ENCODE measurements at places on chromosomes 3 and 15.

GRCh38 chr15:101133751-101134261, 118.0 kb downstream of the CHSY1 start:
- no peak for DNase-seq

DNA sequence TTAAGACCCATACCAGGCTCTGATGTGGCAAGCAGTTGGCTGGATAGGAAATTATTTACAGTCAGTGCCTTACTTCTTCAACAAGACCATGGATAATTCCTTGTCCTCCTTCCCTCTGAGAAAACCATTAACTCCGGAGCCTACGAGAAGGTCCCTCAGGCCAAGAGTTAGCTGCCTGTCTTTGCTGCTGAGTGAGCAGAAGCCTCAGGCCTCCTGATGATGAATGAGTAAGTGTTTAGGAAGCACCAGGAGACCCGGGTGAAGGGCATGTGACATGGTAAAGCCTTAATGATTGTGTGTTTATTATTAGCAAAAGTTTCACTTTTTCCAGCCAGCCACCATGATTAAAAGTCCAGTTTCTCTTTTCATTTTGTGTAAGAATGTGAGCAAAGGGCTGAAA, 174.9 kb upstream of the TOPAZ1 start:
- no peak for DNase-seq

- no peak for DNase-seq
Observed at GRCh38 chr3:196793246-196793645, 53.6 kb downstream of the PAK2 start.

- no peak for DNase-seq
Observed at GRCh38 chr3:73656241-73656890, 31.6 kb upstream of the PDZRN3 start.

DNA sequence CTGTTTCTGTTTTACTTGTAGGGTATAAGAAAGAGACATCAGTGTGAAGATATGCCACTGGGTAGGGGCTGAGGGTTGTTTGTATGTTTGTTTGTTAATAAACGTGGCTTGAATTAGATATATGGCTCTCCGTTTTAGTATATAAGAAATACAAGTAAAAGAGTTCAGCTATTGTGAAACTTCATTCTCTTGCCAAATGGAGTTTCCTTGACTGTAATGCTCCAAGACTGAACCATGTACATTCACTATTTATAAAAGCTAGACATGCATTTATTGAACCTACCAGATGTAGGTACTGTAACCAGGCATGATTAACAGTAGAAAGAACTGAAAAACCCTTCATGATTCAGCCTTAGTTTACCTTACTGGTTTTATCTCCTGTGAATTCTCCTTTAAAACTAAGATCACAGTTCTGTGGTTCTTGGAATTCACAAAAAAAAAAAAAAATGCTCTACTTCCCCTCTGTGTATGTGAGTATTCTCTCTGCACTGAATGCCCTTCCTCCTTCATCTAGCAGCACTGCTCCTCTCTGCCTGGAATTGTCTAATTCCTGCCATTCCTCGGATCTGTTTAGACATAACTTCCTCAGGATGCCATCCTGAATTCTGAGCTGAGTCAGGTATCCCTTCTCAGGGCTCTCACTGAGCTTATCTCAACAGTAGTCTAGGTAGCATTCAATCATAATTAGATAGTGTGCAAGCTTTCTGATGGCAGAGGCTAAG, 504.4 kb downstream of the FHIT start:
- DNase-seq: no peak

- no peak for DNase-seq
Observed at GRCh38 chr3:24222165-24222805, 272.4 kb downstream of the THRB start.

- DNase-seq: no peak
Observed at GRCh38 chr3:22176911-22177310, 425.9 kb upstream of the ZNF385D start.

GRCh38 chr3:146449076-146449475, 20.3 kb downstream of the PLSCR2 start:
- DNase-seq: no peak

Data from GM12864 (cell line).